ENCODE measurements at places on chromosomes 13 and 19.

DNA sequence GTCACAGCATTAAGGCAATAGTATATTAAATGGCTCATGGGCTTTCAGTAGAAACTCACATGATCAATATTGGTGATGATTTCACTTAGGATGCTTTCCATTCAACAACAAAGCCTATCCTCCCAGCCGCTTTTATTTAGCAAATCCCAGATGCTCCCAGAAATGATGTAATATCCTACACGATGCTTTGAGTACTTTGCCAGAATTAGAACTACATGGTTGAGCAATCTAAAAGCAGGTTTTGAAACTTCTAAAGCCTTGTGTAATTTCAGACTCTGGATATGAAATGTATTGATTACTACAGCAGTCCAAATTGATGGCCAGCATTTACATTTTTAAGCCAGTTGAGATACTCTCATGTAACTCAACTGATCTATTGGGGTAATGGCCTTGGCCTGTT is 13.6 kb downstream of the DLEU7 start:
- no peak for DNase-seq

DNA sequence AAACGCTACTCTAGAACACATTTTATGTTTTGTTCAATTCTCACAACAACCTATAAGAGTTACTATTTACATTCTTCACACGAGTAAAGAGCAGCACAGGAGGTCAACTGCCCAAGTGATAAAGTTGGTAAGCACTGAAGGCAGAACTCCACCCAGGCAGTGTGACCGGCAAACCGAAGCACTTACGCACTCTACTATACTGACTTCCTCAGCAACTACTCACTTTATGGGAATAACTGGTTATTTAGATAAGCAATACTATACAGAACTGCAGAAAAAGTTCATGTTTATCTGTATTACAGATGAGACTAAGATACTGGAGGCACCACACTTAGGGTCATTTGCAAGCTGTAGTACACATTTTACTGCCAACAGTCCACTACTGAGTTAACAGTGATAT is 28.8 kb downstream of the FOXO1 start:
- no peak for DNase-seq

GRCh38 chr13:98301721-98302120 is 124.7 kb upstream of the RNF113B start:
- DNase-seq = no peak

DNA sequence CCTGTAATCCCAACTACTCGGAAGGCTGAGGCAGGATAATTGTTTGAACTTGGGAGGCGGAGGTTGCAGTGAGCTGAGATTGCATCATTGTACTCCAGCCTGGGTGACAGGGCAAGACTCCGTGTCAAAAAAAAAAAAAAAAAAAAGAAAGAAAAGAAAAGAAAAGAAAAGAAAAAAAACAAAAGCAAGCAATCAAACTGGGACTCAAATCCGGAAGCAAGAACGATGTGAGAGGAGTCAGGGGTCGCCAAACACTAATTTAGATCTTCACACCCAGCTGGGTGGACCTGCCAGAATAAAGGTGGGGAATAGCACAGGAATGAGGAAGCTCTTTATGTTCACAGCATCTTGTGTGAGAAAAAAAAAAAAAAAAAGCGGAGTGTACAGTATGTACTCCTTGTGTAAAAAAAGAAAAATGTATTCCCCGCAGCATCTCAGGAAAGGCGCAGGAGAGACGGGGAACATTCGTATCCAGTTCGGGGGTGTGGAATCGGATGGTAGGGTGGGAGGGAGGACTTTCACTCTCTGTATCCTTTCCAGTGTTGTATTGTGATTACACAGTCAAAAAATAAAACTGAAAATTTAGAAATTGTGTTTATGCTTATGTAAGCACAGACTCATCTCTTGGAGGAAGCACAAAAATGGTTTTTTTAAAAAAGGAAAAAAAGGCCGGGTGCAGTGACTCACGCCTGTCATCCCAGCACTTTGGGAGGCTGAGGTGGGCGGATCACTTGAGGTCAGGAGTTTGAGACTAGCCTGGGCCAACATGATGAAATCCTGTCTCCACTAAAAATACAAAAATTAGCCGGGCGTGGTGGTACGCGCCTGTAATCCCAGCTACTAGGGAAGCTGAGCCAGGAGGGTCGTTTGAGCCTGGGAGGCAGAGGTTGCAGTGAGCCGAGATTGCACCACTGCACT is 7.6 kb downstream of the DNAJB1 start:
- no peak for DNase-seq

- no peak for DNase-seq
Measured at GRCh38 chr19:42038666-42039065, 31.3 kb downstream of the GRIK5 start.

DNA sequence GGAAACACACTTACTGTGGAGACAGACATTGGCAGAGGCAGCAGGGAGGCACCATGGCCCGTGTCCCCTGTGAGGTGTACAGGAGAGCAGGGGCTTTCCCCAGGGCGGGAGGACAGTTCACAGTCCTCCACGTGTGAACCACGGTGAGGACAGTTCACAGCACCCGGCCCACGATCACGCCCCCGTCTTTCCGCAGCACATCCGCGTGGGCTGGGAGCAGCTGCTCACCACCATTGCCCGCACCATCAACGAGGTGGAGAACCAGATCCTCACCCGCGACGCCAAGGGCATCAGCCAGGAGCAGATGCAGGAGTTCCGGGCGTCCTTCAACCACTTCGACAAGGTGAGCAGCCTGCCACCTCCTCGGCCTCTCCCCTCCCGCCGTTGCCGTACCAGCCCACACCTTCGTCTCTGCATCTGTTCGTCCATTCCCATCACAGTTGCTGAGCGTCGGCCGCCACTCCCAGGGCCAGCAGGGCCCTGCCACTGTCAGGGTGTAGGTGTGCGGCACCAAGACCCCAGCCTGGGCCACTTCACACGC is 17.4 kb downstream of the CAPN12 start:
- no peak for DNase-seq

GRCh38 chr19:7187605-7188339 is 106.4 kb downstream of the INSR start:
- DNase-seq = no peak

- DNase-seq = no peak
Measured at GRCh38 chr19:50697414-50698124, 22.0 kb downstream of the SHANK1 start.

DNA sequence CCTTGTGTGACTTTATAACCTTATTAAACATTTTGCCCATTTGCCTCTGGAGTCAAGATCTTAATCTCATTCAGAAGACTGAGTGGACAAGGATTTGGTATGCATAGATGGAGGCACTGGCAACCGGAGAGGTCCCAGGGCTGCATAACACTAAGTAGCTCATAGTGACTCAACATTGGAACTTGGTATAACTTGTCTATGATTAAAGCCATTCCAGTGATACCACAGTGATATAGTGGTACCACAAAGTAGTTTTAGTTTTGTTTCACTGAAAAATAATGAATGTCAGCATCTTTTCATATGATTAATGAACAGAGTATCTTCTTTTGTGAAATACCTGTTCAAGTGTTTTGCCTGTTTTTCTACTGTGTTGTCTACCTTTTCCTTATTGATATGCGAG is 26.4 kb downstream of the CDK8 start:
- no peak for DNase-seq

DNA sequence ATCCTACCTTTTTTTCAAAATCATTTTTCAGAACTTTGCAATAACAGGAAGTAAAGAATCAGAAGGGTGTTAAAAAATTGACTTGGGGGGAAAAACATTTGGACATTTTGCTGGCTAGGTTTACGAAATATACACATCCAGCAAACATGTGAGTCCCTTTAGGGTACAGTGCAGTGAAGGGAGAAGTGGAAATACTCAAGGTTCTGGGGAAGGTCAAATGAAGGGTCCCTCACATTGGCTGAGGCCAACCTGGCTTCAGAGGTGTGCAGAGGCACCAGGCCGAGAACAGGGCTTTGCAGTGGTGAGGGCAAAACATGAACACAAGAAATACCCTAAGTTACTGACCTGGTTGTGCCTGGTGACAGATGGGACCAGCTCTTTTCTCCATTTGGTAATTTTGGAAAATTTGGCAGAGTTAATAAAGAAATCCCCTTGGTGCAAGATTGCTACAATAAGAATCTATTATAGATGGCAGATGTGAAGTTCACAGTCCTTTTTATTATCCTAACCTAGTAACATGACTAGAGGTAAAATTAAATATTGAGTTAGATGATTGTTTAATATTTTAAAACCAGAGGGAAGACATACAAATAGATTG is 1.5 kb upstream of the UPF3A start:
- no peak for DNase-seq

- DNase-seq = peak; percentile 27
Measured at GRCh38 chr13:75443356-75443958, 38.5 kb downstream of the TBC1D4 start.

DNA sequence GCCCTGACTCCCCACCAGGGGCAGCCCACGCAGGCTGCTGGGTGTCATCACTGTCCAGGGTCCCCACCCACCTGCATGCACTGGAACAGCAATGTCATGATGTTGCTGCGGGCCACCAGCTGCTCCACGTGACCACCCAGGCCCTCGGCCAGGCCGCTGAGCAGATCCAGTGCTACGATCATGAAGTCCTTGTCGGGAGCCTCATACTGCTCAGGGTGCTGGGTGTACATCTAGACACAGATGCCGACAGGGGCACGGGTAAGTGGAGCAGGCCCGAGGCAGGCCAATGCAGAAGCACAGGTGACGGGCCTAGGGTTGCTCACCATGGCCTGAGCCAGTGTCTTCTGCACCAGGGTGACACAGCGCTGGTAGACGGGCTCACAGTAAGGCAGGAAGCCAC is 8.7 kb upstream of the FBXW9 start:
- DNase-seq = no peak

- peak; percentile 41 for DNase-seq
Measured at GRCh38 chr19:19627621-19628500, at the start of gene LPAR2. TSS of gene LPAR2 (minus strand) at chr19:19628220. CDS start at chr19:19627275, 945 bp downstream.

DNA sequence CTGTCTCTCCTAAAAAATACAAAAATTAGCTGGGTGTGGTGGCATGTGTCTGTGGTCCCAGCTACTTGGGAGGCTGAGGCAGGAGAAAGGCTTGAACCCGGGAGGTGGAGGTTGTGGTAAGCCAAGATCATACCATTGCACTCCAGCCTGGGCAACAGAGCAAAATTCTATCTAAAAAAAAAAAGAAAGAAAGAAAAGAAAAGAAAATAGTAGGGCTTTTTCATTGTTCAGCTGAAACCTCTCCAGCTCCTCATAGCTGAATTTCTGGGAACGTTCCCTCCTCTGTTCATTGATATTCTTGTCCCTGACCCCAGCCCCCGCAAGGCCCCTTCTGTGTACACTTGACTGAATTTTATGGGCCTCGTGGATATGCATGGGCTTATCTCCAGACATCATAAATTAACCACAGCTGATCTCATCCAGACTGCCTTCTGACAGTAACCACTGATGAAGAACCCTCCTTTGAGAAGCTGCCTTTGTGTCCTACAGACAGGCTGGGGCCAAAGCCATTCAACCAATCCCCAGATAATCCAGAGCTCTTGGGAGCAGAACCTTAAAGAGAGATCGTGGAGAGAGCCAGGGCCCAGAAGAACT is at the start of gene ELSPBP1:
Gene ELSPBP1, plus strand, starts transcription at position 424 of the 594 bp plus-strand sequence. CDS start 14,036 bp downstream, outside the sequence.
- DNase-seq = no peak

DNA sequence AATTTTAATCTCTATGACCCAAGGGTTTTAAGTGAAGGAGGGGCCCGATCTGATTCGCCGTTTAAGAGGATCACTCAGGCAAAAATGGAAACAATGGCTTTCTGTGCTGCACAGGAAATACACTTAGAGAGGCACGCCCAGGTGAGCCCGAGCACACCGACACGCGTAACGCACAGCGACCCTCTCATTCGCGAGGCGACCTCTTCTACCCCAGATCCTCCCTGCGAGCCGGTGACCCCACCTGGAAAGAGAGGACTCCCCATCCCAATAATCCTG is 216 bp downstream of the SH2D3A start:
- peak; percentile 48 for DNase-seq

DNA sequence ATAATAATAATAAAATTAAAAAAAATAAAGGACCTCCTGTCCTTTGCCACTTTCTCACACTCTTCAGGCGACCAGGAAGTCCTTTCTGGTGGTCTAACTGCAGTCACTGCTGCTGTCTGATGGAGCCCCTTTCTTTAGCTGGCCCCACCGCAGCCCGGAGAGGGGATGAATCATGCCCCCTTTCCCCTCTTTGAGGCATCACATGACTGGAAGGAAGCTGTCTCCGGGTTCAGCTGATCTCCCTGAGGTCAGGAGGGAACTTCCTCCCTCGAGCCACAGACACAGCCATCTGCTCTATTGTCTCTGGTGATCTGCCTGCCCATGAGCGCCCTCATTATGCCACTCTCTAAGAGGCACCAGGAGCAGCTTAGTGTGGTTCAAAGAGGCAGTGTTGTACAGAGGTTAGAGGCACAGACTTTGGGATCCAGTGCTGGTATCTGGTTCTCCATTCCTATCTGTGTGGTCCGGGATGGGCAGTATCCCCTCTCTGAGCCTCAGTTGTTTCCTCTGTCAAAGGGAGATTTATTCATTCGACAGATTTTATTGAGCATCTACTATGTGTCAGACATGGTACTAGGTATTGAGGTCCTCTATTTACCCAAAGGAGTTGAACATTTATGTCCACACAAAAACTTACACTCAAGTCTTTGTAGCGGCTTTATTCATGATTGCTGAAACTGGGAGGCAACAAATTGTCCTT is 30.0 kb downstream of the VAV1 start:
- DNase-seq = peak; percentile 43

DNA sequence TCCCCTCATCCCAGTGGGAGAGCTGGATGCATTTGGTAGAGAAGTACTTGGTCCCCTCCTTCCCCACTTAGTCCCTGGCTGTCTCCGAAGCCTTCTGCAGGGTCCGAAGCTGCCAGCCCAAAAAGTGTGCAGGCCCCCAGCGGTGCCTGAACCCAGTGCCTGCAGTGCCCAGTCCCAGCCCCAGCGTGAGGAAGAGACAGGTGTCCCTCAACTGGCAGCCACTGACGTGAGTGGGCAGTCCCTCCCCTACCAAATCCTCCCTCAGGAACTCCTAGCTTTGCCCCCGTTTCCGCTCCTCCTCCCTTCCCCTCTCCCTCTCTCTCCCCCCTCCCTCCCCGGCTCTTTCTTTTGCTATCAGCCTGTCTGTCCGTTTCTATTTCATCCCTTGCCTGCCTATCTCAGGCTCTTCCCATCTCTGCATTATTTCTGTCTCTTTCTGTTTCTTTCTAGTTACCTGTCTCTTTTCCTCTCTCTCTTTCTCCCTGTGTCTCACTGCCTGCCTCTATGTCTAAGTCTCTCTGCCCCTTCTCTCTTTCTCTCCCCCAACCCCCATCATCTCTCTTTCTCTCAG is 1.8 kb upstream of the LTBP4 start:
- no peak for DNase-seq

- no peak for DNase-seq
Measured at GRCh38 chr13:78709028-78709427, 50.1 kb upstream of the OBI1 start.

- no peak for DNase-seq
Measured at GRCh38 chr19:8421484-8422461, 8.7 kb downstream of the MARCHF2 start.

- no peak for DNase-seq
Measured at GRCh38 chr19:50496189-50497021, 14.6 kb downstream of the JOSD2 start.

- peak; percentile 50 for DNase-seq
Measured at GRCh38 chr13:98471934-98472333, 105.0 kb downstream of the STK24 start.

GRCh38 chr19:11450570-11451326 is 15.3 kb downstream of the PRKCSH start:
- no peak for DNase-seq

GRCh38 chr13:19665427-19665859 is 32.0 kb downstream of the MPHOSPH8 start:
- DNase-seq = no peak

- DNase-seq = no peak
Measured at GRCh38 chr19:38710928-38711725, 33.1 kb downstream of the CAPN12 start.
